ENCODE measurements at places on chromosomes 13 and 19.

DNA sequence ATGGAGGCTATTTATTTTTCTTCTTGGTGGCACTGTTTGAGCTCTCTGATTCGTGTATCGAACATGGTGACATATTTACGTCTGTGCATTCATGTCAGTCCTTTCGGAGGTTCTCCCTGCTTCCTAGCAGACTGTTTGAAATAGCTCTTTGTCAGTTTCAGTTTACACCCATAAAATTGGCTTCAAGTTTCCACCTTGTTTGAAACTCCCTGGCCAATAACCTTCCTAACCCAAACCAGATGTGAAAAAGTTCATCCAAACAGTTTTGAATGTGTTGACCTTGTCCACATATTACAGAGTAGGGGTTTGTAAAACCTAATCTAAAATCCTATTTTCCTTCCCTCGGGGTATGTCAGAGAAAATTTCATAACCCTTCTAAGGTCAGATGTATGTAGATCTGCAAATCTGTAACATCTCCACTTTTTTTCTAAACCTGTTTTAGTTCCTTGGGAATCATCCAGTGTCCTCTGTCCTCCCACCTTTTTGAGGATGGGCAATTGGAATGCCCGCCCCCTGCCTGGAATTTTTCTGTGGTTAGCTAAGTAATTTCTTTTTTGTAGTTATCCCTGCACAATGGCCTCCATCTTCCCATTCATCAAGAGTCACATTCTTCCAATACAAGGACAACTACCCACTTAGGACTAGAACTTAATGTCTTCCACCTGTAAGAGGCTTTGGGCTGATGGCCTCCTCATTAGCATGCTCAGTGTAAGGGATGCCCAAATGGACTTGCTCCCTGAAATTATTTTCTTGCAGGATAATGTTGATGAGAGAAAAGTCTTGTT lies 499.8 kb downstream of the GPC6 start:
- peak; percentile 30 for DNase-seq

GRCh38 chr19:53537521-53538377 lies at the start of gene ZNF331:
ZNF331 (plus strand) TSS chr19:53538145; CDS start chr19:53569377, 31,232 bp downstream.
- peak; percentile 88 for DNase-seq

- DNase-seq = peak; percentile 66
These were observed 12.4 kb downstream of the PRKD2 start for GRCh38 chr19:46704379-46705076.

- no peak for DNase-seq
These were observed 4.8 kb downstream of the CIB3 start for GRCh38 chr19:16168465-16169081.

DNA sequence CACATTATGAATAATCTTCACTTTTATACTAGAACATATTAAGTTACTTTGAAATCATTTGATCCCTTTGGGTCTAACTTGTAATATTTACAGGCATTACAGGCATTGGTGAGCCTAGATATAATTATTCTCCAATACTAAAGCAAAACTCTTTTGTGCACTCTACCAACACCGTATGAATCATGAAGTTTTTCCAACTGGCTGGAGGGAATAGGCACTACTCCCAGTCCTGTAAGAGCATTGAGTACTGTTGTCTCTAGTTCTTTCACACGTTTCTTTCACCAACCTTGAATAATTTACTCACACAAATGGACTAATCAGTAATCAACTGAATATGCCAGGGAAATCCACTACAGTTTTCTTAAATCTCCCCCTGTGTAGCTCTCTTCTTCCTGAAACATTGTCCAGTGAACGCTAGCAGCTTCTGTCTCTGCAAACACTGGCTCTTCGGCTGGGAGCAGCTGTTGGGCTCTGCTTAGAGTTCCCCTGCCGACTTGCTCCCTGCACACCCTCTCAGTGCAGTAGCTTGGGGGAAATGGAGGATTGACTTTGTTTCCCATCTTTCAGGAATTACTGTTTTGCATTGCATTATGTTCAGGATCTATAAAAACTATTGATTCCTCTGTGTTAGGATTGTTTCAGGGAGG lies 476.7 kb downstream of the RFC3 start:
- peak; percentile 26 for DNase-seq

DNA sequence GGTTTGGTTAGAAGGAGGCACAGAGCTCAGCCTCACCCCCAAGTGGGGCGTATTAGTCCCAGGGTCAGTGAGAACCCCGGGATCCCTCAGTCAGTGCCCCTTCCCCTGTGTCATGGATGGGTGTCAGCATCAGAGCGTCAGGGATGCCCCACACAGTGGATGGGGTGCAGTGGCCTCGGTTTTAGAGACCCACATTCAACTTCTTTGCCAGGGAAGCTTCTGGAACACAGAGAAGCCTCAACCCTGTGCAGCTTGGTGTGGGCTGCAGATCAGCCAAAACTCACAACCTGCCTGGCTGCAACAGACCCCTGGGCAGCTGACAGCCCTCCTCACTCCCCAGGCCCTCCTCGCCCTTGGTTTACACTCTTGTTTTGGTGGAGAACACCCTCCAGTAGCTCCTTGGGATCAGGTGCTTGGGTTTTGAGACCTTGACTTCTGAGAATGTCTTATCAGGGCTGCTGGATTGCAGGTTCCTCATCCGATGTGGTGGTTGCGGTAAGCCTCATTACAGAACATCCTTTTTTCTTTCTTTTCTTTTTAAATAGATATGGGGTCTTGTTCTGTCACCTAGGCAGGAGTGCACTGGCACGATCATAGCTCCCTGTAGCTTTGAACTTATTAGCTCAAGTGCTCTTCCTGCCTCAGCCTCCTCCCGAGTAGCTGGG lies 11.0 kb downstream of the ZNF333 start:
- no peak for DNase-seq

DNA sequence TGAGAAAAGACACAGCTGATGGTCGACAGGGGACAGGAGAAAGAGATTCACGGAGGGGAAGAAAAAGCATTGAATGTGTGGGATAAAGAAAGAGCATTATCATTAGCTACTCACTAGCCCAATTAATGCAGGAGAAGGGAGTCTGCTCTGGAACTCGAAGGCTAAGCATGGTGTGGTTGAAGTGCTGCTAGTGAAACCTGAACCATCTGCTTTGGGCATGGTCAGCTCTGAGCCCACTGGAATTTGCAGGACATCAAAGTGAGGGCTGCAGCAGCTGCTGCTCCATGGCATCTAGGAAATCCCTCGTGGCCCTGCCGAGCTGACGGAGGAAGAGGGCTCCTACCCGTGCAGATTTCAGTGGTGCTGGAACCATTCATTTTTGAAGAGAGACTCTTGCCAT lies 320.3 kb downstream of the ATP8A2 start:
- peak; percentile 44 for DNase-seq

GRCh38 chr13:47990920-47991466 lies 10.1 kb downstream of the SUCLA2 start:
- DNase-seq = no peak

GRCh38 chr13:46717275-46717674 lies 79.7 kb downstream of the ESD start:
- no peak for DNase-seq

DNA sequence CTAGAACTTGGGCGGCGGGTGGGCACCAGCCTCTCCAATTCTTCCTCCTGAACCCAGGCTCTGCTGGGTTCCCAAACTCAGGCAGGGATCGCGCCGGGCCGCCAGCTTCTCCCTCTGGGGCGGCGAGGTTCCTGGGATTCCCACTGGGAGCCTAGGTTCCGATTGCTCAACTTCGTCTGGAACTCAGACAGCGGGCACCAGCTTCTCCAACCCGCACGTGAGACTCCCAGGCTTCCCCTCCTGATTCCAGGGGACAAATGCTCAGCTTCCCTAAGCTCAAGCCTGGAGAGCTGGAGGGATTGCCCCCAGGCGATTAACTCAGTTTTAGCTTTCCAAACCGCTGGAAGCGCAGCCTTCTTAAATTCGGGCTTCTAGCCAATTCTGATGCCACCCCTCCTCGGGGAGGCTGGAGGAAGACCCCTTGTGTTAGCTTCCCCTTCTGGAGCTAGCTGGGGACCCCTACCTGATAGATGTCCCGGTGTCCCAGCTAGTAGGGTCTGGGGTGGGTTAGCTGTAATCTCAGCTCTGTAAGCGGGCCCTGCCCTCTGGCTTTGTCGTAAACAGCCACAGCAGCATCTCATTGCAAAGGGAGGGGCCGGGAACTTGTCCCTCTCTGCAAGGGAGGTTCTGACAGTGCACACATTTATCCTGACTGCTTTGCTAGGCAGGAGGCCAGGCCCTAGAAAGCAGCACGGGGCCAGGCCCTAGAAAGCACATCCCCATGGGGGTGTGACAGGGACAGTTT lies 671 bp downstream of the MCOLN1 start:
- no peak for DNase-seq

- DNase-seq = peak; percentile 88
These were observed 100.2 kb downstream of the ENOX1 start for GRCh38 chr13:43686557-43686956.

- DNase-seq = no peak
These were observed 53.9 kb upstream of the GAS6 start for GRCh38 chr13:113917594-113918371.

- DNase-seq = no peak
These were observed 13.9 kb downstream of the ZFP82 start for GRCh38 chr19:36404498-36404897.

- peak; percentile 85 for DNase-seq
These were observed at the start of the genes PEG3 and ZIM2 for GRCh38 chr19:56840451-56841192. PEG3 (minus strand) TSS chr19:56840726; CDS start chr19:56824655, 16,071 bp downstream. ZIM2 (minus strand) TSS chr19:56840726; CDS start chr19:56824277, 16,449 bp downstream.

DNA sequence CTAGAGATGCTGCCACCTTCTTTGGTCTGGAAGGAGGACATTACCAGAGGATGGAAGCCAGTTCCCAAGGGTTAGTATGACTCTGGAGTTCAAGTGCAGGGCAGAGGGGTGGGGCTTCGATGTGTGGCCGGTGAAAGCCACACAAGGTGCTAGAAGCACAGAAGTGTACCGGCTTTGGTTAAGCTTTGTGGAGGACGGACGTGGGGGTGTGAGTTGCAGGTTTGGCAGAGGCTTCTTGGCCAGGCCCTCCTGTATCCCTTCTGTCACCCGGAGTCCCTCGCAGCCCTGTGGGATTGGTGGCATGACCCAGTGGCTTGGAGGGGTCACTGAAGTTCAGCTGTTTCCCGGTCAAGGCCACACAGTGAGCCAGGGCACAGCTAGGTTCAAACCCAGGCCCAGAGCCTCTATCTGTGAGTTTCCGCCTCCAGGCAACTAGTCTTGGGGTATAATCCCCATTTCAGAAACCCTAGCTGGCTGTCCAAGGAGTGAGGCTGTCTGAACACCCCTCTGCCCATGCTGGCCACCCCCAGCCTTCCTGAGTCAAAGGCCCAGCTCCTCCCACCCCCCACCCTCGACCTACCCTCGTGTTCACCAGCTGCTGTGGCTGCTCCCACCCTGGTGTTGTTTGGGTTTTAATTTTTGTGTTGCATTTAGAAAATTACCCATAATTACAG lies 4.6 kb upstream of the SSBP4 start:
- DNase-seq = no peak

GRCh38 chr19:27795369-27795768 lies 1417.6 kb downstream of the UQCRFS1 start:
- DNase-seq = no peak

DNA sequence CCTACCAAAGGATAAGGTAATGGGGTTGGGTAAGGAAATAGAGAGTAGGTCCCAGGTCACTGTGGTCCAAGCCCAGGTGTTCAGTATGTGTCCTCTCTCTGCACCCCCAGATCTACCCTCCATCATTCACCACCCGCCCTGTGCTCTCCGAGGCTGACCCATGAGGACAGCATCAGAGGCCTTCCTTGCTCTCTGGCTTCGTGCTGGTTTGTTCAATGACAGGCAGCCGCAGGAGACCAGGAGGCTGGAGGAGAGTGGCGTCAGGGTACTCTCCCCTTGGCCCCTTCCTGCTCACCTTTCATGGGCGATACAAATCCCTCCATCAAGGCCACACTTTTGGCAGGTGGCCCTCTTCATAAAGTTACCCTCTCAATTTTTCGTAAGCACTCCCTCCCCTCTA lies 1.7 kb downstream of the TUBA3C start:
- DNase-seq = no peak

GRCh38 chr19:11090997-11091702 lies 1.9 kb downstream of the LDLR start:
- DNase-seq = no peak

- no peak for DNase-seq
These were observed 10.7 kb upstream of the CRTC1 start for GRCh38 chr19:18672606-18673337.

DNA sequence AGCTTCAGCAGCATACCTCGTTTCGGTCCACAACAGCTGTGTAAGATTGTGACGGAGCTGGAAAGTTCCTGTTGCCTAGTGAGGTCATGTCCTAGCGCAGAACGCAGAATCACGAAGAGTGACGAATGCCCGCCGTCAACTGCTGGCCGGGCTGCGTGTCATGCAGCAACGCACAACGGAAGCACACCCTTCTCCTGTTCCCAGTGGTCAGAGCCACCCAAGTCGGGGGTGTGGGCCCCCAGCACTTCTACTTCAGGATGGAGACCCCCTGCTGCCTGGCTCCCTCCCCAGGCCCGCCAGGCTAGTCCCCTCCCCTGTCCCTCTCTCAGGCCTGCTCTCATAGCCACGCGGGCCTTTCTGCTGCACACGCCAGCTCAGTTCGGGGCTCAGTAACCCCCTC lies 25.9 kb downstream of the C2CD4C start:
- no peak for DNase-seq

All from muscle of back (tissue), 13 donors.